ENCODE measurements at places on chromosomes 3 and 15.
A peak's percentile ranks its signal among the peaks of the same experiment; 100 is the strongest.

- DNase-seq, result no peak
Observed at GRCh38 chr3:104412608-104413580, 953.8 kb upstream of the ALCAM start.

DNA sequence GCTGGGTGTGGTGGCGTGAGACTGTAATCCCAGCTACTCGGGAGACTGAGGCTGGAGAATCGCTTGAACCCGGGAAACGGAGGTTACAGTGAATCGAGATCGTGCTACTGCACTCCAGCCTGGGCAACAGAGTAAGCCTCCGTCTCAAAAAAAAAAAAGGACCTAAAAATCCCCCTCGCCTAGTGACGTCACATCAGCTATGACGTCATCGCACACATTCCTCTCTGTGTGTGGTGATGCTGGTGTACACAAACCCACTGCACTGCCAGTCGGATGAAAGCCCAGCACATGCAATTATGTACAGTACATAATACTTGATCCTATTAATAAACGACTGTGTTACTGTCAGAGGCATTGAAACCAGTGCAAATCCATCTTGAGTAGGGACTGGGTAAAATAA is 40.2 kb upstream of the SEC61A1 start:
- DNase-seq, result no peak

DNA sequence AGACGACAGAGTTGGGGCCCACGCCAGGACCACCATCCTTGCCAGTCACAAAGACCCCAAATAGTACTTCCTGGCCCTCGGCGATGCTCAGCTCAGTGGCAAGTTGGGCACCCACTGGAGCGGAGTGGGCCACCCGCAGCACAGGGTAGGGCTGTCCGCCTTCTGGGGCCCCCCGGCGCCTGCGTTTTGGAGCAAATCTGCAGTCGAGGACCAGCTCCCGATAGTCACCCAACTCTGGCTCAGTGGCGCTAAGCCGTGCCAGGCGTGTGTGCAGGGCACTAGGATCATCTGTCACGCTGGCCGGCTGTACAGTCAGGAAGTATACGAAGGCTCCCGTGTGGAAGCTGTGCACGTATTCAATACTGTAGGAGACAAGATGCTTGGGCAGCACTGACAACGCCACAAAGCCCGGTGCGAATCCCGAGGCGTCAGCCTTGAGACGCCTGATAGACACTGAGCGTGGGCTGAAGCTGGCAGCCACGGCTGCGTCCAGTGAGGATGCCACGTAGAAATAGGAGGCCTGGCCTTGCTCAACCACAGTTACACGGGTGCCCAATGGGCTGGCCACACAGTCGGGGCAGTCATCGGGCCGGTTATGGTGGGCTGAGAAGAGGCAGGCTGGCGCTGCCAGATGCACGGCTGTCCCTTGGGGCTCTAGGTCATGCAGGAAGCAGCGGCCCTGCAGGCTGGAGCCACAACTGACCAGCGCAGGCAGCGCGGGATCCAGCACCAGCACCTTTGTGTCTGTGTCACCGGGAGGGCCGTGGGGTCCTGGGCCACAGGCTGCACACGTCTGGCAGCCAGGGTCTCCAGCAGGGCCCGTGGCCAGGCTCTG is 945 bp downstream of the MST1R start:
- peak; percentile 9 for DNase-seq

- no peak for DNase-seq
Observed at GRCh38 chr3:27606537-27606936, 115.6 kb downstream of the EOMES start.

GRCh38 chr3:14858105-14858504 is 39.3 kb downstream of the FGD5 start:
- DNase-seq, result no peak

DNA sequence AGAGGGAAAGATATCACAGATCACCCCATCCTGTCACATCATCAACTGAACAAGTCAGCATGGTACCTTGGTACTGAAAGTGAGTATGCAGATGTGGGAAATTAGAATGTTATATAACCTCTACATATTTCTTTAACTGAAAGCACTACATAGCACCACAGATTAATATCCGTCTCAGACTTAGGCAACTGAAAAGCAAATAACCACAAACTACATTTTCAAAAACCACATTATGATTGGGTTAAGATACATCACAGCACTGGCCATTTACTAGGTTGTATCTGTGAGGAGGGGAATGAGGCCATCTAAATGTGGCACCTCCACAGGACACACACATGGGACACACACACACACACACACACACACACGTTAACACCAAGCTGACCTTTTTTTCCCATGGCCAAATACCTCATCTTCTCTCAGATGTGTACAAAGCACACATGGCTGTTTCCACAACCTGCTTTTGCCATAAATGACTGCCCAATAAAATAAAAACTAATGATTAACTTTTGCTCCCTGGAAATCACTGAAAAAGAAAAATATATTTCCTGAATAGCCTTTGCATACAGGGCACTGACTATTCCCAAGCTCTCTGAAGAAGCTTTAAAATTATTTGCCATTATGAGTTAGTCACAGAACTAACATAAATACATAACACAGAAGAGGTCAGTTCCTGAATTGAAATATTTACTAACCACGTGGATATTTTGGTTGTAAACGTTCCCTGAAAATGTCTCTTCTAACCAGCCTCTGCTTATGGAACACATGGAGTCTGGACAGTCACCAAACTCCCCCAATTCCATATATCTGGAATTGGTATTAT is 60.1 kb downstream of the SUMF1 start:
- DNase-seq, result no peak

- no peak for DNase-seq
Observed at GRCh38 chr3:159252772-159253384, 451.0 kb downstream of the MFSD1 start.

GRCh38 chr3:33936921-33937525 is 138.6 kb downstream of the PDCD6IP start:
- no peak for DNase-seq
